ENCODE measurements at places on chromosomes 5 and 9.
A peak's percentile ranks its signal among the peaks of the same experiment; 100 is the strongest.

- DNase-seq, result no peak
Measured at GRCh38 chr5:10902145-10902544, 141.1 kb upstream of the DAP start.

GRCh38 chr9:14585730-14586473 lies 107.3 kb downstream of the ZDHHC21 start:
- DNase-seq, result no peak

DNA sequence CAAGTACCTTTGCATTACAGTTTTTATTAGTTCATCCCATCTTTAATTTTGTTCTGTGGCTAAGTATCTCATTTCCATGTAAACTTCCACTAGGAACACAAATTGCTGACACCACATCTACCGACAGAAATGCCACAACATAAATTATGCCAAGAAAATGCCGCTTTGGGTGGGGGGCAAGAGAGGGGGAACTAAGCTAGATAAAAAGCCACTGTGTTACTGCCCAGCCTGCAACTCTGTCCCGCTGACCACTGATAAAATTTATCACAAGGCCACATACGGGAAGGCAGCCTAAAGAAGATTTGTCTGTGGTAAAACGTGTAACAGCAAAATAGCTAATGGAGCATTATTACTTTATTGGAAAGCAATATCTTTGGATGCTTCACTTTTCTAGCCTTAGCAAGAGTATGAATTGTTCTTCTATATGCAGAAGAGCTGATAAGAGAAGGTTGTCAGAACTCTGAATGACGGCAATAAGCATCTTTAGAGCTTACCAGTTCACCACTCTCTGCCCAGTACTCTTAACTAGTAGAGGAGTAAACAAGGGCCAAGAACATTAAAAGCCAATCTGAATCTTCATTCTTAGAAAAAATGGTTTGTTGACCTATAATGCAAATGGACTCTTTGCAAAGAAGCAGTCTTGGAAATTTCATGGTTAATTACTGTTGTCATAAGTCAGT lies 172.2 kb upstream of the MEF2C start:
- DNase-seq, result no peak

DNA sequence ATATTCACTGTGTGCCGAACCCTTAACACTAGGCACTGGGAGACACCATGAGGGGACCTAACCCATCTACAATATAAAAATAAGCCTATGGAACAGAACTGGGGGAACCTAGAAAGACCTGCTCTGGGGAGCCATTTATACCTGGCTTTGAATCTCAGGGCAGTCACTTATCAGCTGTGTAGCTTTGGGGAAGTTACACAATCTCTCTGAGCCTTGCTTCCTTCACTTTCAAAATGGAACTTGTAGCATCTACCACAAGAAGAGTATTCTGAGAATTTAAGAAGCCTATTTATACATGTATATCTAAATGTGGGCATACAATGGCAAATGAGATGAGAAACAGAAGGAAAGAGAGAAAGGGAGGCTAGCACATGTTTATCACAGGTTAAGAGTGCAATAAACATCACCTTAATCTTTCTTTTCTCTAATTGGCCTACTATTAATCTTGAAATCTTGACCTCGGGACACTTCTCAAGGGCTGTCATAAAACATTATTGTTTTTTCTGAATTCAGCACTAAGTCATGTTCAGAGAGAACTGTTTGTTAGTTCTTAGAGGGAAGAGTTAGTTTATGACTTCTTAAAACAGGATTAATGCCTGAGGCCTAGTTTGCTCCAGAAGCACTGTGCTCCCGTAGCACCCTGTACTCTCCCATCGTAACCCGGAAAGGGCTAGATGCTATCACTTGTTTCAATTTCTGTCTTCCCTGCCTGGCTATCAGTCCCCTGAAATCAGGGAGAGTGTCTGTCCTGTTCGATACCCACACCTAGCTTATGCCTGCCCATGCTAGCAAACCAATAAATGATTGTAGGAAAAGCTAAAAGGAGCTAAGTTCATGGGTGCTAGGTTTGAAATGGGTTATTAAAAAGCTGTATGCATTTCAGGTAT lies 606.4 kb upstream of the CLINT1 start:
- DNase-seq, result peak; percentile 67

GRCh38 chr5:66864240-66864884 lies 268.2 kb downstream of the MAST4 start:
- peak; percentile 64 for DNase-seq

DNA sequence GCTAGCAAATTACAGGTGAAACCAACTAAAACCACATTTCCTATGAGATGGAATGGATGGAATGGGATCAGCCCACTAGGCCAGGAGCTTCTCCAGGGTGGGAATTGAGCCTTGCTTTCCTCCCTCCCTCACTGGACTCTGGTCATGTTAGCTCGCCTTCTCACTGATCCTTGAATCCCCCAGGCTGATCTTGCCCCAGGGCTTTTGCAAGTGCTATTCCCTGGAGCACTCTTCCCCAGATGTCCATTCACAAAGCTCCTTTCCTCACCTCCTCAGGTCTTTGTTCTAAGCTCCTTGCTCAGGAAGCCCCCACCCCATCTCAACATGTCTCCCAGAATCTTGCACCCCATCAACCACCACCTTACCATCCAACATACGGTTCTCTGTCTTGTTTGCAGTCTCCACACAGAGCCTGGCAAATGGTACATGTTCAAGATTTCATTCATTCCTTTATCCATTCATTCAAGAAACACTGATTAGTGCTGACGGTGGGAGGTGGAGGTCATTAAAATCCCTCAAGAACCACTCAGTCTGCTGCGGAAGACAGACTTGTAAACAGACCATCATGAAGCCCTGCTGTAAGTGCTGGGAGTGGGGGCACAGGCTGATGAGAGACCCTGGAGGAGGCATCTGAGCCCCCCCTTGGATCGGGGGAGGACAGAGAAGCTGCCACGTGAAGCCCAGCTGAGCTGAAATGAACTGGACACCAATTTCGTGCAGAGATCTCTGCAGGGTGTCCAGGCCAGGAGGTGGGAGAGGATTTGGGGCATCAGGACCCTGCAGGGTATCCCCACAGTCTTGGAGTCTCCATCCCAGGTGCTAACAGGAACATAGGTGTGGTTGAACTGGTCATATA lies 141.7 kb downstream of the BARX1 start:
- no peak for DNase-seq

DNA sequence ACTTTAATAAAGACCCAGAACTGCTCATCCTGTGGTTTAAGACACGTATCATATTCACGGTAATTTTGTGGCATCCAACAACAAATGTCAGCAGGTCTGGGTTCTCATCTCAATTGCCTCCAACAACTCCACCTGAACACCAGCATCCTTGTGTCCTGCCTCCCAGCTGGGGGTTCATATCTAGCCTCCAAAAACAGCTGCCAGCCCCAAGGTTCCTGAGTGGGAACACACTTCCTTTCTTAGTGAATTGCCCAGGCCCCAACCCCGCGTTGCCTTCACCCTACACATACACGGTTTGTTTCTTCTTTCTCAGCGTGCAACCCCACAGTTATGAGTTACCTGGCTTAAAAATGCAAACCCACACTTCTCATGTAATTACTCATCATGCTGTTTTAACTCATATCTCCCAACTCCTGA lies 77.9 kb downstream of the SEMA4D start:
- no peak for DNase-seq

DNA sequence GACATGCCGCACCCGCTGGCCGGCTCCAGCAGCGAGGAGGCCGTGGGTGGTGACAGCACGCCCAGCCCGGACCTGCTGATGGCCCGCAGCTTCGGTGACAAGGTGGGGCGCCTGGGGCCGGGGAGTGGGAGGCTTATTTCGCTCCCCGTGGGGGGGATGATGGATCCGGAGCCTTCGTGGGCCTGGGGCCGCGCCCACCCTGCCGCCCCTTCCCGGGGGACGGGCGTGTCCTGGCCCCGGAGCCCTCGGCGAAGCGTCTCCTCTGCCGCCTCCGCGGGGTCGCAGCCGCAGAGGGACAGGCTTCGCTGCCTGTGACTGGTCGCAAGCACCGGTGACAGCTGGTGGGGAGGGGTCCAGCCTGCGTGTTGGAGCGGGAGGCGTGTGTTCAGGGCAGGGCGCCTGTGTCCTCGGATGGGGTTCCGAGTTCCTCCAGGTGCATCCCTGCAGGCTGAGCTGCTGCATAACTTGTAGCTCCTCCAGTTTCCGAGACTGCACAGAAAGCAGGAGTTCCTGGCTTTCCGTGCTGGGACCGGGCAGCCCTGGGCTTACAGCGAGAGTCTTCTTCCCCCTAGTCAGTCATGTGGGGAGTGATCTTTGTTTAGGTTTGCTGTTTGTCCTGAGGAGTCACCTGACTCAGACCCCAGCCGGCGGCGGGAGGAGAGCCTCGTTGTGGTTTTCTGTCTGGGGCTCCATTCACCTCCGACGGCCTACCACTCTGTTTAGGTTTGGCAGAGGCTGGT lies 666 bp downstream of the SNX30 start:
- peak; percentile 56 for DNase-seq

DNA sequence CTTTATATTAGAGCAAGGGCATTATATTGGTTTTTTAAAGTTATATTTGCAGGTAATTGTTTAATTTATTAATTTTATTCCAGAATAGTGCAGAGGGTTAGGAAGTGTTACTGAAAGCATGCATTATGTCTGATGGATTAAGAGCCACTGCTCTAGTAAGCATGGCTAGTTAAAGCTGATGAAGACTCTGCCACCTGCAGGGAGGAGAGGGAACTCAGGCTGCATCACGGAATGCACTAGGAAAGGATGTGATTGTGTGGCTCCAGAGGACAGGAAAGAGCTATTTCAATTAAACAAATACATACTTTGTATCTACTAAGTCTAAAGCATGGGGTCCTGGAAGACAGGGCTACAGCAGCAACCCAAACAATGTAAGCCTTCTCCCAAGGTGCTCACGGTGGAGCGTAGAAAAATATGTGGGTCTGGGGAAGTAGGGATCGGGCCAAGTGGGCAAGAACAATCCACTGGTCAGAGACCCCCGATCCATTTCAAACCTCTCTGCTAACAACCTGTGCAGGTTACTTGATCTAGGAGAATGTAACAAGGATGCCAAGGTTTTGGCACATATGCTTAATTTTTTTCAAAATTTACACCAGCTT lies 15.3 kb upstream of the GRXCR2 start:
- peak; percentile 5 for DNase-seq

DNA sequence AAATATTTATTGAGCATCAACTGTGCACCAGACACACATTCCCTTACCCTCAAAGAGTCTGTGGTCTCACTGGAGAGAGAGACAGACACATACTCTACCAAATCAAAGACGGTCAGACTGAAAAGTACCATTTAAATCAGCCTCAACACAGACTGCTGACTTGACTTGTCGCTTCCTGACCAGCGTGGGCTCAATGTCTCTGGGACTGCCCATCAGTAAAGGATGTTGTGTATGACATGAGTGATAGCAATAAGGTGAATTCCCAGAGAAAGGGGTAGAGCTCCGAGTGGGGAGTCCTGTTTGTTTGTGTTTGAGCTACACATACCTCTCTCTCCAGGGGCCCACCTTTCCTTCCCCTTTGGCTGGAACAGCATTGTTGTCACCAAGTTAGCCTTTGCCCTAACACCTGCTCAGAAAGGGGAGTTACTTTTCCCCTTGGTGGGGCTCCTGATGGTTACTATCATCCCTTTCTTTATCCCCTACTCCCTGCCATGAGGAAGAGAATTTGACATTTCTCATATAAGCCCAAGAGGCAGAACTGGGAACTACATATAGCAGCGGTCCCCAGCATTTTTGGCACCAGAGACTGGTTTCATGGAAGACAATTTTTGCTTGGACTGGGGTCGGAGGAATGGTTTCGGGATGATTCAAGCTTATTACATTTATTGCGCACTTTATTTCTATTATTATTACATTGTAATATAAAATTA lies 33.9 kb downstream of the NR4A3 start:
- no peak for DNase-seq

GRCh38 chr9:114449236-114449635 lies 56.0 kb downstream of the WHRN start:
- DNase-seq, result no peak

DNA sequence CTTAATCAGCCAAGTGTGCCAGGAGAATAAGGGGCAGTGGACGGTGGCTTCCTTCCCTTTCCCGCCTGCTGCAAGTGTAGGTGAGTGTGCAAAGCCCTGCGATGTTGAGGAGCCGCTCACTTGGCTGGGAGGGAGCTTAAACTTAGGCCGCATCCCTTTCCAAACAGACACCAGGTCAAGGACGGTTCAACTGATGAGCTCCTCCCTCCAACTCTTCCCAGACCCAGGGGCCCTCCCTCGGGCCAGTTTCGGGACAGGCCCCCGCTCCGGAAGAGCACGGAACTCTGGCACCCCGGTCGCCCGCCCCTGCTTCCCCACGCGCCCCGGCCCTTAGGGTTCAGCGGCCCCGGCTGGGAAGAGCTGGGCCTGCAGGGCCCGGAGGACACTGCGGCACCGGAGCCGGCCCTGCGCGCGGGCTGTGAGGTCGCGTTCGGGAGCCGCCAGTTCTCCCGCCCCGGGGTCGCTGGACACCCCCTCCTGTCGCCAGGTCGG lies 481 bp downstream of the MRPL36 start:
- DNase-seq, result peak; percentile 27

DNA sequence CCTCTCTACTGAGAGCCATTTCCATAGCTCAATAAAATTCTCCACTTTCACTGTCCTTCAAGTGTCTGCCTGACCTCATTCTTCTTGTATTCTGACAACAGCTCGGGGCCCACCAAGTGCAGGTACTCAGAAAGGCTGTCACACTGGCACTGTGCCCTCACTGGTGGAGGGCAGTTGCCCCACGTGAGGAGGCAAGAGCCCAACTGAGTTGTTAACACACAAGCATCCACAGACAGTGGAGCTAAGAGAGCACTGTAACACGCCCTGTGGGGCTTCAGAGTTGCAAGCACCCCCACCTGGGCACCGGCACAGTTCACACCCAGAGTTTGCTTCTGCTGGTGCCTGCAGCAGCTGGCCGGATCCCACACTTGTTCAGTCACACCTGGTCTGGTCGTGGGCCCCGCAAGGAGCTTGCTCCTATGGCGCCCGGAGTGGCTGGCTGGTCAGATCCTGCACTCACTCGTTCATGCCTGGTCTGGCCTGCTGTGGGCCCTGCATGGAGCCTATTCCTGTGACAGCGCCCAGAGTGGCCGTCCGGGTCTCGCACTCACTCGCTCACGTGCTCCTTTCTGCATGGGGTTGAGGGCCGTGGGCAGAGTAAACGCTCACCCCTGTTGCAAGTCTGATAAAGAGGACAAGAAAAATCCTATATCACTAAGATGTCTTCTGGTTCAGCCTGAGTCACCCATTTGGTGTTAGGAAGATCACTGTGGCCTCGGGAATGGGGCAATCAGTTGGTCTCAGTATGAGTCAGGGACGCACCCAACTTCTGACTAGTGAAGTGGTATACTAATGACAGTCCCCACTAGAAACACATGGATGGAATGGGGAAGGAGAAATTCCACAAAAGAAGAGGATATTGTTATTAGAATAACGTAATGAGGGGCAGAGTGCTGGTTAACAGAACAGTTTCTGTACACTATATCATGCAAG lies 87.0 kb upstream of the CCNH start:
- DNase-seq, result no peak

DNA sequence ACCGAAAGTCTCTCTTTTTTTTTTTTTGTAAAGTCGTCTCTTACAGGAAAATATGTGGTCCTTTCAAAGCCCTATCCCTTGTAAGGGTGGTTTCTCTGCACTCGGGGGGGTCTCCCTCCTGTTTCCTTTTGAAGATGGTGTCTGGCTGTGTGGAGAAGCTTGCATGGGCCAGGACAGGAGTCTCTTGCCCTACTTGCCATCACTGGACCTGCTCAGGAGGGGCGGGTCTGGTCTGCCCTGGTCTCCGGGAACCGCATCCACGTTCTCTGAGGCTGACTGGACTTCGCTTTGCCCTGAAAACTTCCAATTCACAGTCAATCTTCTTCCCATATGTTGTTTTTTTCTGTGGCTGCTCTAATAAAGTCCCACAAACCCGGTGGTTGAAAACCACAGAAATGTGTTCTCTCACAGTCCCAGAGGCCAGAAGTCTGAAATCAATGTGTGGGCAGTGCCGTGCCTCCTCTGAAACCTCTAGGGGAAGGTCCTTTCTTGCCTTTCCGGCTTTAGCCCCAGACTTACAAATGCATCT lies 92.9 kb upstream of the IER5L start:
- peak; percentile 60 for DNase-seq
